Foreskin keratinocyte (primary cell): ENCODE measurements at places on chromosomes 11 and 22.

GRCh38 chr11:66548041-66548440 is 1.3 kb downstream of the ACTN3 start:
- no peak for DNase-seq

GRCh38 chr11:2207773-2208621 is 36.4 kb upstream of the TH start:
- DNase-seq: no peak

DNA sequence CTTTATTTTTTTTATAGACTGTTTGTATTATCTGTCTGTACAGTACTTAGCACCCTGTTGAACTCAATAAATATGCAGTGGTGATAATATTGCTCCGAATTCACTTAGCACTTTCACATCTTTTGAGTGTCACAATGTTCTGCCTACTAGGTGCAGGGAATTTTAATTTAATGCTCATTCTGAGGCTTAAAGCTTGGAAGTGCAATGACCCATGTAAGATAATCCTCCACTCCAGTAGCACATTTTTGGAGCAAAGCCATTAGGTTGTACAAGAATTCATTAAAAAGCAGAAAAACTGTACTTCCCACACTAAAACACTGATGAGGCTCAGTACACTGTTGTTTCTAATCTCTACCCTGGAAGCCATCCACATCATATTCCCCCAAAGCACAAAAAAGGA is 255.3 kb upstream of the MTNR1B start:
- DNase-seq: no peak

- DNase-seq: no peak
These were observed 15.2 kb upstream of the ARAP1 start for GRCh38 chr11:72767203-72768062.

- DNase-seq: no peak
These were observed 708.1 kb downstream of the NTM start for GRCh38 chr11:132078264-132079076.

GRCh38 chr11:119371778-119372182 is 9.7 kb downstream of the USP2 start:
- no peak for DNase-seq

- no peak for DNase-seq
These were observed 45.6 kb downstream of the DENND5A start for GRCh38 chr11:9219572-9219971.

DNA sequence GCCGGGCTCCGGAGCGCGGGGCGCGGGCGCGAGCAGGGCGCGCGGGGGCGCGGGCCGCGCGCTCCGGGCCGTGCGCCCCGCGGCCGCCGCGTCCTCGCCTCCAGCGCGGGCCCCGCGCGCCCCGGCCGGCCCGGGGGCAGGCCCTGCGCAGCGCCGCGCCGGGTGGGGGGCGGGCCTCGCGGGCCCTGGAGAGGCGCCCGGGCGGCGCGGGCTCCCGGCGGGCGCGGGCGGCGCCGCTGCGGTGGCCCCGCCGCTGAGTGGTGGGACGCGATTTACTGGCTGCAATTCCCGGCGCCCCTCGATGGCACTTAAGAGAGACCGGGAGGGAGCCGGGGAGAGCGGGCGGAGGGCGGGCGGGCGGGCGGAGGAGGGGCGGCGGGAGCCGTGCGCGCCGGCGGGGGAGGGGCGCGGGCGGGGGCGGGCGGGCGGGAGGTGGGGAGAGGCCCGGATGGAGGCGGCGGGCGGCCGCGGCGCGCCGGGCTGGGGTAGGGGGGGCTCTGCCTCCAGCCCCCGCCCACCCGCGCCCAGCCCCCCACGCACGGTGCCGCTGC is 73.2 kb upstream of the TCF20 start:
- DNase-seq: no peak

- DNase-seq: no peak
These were observed 330.5 kb downstream of the BUD13 start for GRCh38 chr11:116442238-116442752.

DNA sequence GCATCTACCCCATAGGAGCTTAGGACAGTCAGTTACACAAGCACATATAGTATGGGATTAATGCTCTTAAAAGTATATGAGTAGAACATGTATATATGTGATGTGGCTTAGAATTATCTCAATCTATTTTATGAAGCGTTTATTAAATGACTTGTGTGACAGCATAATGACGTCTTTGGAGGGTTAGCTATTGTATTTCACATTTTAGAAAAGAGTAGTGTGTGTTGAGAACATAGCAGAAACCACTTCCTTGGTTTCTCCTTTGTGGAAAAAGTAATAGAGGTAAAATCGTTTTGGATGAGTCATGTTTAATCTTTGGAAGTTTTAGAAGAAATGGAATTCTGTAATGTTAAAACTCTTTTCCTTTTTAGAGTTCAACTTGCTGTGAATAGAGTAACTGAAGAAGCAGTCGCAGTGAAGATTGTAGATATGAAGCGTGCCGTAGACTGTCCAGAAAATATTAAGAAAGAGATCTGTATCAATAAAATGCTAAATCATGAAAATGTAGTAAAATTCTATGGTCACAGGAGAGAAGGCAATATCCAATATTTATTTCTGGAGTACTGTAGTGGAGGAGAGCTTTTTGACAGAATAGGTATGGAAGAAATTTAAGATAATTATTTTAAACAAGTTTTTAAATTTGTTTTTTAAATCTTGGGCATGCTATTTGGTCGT is 2.4 kb downstream of the CHEK1 start:
- DNase-seq: peak; percentile 5

DNA sequence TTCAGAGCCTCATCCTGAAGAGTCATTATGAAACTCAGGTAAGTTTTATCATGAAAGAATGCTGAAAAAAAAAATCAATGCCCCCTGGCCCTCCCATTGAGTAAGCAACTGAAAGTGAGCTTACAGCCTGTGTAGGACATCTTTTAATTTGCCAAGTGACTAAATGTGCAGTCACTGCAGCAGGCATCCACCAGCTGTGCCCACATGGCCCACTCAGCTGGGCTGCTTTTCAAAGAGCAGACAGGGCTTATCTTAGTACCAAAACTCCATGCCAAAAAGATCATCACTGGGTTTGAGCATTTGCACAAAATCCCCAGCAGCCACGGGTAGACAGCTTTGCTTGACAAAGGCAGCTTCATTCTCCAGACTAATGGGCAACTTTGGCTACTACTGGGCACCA is 709.7 kb downstream of the NTM start:
- DNase-seq: peak; percentile 86

GRCh38 chr11:19711911-19712280 is 741 bp upstream of the NAV2 start:
- DNase-seq: no peak

- DNase-seq: no peak
These were observed 23.1 kb downstream of the CD6 start for GRCh38 chr11:60994541-60995080.

- no peak for DNase-seq
These were observed 78.8 kb upstream of the NECTIN1 start for GRCh38 chr11:119807841-119808240.

- no peak for DNase-seq
These were observed 19.2 kb downstream of the STK33 start for GRCh38 chr11:8574798-8575197.

GRCh38 chr11:1975185-1975584 is 22.5 kb downstream of the H19 start:
- no peak for DNase-seq

DNA sequence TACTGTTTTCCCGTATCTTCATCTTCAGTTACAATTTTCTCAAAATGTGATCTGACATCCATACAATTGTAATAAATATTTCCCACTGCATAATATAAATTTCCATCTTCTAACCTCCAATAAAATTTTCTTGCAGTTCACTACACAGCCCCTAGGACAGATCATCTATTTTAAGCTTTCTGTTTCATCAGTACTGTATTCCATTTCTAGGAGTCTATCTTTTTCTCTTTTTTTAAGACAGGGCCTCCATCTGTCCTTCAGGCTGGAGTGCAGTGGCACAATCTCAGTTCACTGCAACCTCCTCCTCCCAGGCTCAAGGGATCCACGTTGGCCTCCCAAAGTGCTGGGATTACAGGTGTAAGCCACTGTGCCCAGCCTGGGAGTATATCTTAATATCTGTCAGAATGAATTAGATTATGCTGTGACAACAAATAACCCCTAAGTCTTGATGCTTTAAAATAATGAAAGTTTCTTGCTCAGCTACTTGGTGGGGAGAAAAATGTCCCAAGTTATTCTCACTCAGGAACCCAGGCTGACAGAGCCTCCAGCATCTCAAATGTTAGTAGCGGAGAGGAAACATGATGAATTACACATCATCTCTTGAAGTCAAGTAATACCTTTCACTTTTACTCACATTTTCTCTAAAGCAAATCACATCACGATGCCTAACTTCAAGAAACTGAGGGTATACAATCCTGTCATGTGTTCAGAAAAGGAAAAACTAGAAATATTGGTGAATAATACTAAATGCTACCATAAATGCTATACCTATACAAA is 92.2 kb downstream of the BUD13 start:
- DNase-seq: no peak

GRCh38 chr22:25161017-25161915 is 38.4 kb upstream of the CRYBB3 start:
- DNase-seq: no peak

GRCh38 chr11:134503100-134503499 is 91.1 kb upstream of the B3GAT1 start:
- no peak for DNase-seq

GRCh38 chr11:72235351-72236057 is 8.5 kb downstream of the PHOX2A start:
- DNase-seq: no peak

GRCh38 chr11:43712676-43713075 is 32.1 kb downstream of the HSD17B12 start:
- no peak for DNase-seq

DNA sequence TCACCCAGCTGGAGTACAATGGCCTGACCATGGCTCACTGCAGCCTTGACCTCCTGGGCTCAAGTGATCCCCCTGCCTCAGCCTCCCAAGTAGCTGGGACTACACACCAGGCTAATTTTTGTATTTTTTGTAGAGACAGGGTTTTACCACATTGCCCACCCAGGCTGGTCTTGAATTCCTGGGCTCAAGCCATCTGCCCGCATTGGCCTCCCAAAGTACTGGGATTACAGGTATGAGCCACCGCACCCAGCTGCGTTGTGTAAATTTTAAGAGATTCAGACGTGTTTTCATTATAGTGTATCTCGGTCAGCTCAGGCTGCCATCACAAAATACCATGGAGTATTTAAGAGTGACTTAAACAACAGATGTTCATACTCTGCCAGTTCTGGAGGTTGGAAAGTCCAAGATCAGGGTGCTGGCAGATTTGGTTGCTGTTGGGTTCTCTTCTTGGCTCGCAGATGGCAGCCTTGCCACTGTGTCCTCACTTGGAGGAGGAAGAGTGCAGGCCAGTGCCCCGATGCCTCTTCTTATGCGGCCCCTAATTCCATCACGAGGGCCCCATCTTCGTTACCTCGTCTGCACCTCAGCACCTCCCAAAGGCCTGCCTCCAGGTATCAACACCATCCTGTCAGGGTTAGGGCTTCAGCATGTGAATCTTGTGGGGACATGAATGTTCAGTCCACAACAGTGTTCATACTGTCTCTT is 32.6 kb upstream of the PARVB start:
- no peak for DNase-seq

- DNase-seq: no peak
These were observed 197.8 kb downstream of the CWF19L2 start for GRCh38 chr11:107259811-107260221.

DNA sequence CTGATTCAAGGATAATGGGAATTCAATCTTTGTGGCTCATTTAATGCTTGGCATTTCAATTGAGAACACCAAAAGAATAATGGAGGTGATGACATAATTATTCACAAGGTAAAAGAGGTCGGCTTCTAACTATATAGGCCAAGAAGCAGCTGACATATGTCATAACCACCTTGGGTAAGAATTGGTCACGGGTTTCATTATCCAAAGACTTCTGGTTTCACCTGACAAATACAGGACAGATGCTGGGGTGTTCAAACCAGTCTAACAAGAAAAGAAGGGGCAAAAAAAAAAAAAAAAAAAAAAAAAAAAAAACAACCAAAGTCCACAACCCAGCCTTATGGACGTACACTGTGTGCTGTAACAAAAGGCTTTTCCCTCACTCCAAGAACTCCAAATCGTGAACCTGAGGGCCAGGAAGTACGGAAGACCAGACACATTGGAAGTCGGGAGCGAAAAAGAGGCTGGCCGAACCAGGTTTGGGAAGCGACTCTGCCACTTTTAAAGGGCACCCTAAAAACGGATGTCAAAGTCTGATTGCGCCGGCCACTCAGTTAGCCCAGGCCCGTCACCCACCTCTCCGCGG is 385 bp downstream of the HARBI1 start:
- peak; percentile 44 for DNase-seq

DNA sequence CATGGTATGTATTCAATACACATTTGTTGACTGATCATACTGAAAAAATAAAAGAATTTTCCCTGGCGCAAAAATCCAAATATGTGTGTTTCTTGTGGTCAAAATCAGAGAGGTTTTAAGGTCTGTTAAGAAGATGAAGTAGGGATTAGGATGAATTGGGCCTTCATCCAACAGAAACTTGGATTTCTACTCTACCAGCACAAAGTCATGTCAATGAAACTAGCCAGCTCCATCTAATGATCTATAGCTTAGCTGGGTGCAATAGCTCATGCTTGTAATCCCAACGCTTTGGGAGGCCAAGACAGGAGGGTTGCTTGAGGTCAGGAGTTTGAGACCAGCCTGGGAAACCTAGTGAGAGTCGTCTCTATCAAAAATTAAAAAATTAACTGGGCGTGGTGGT is 65.5 kb downstream of the USP35 start:
- DNase-seq: no peak

GRCh38 chr11:72789493-72790131 is 4.2 kb downstream of the STARD10 start:
- peak; percentile 57 for DNase-seq

DNA sequence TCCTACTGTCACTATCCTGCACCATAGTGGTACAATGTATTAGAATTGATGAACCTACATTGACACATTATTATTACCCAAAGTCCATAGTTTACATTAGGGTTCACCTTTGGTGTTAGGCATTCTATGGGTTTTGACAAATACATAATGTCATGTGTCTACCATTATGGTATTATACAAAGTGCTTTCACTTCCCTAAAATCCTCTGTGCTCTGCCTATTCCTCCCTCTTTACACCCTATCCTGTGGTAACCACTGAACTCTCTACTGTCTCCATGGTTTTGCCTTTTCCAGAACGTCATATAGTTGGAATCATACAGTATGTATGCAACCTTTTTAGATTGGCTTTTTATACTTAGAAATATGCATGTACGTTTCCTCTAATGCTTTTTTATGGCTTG is 51.5 kb downstream of the CCDC15 start:
- DNase-seq: no peak

- DNase-seq: no peak
These were observed 40.8 kb downstream of the ELFN2 start for GRCh38 chr22:37386441-37386840.
